ENCODE measurements at places on chromosomes 2 and 18. TPM values are rescaled to one million over a fixed set of nuclear protein-coding genes. Genes with fewer than 3 reads are reported as not detected.

Gene TBR1
- total RNA-seq = 0.09 TPM

Gene COL6A3
- not detected for total RNA-seq

Gene ANKRD53
- 2.2 TPM for total RNA-seq

Gene TWIST2
- 1.2 TPM for total RNA-seq

Gene CSRNP3
- total RNA-seq = not detected

Gene PKP4
- 55.1 TPM for total RNA-seq

Gene C2orf76
- total RNA-seq = 12.1 TPM

GRCh38 chr2:33009249-33009648 is 62.5 kb downstream of the LTBP1 start:
- DNase-seq = no peak

- DNase-seq = no peak
Measured at GRCh38 chr2:2590841-2591541, 259.9 kb upstream of the MYT1L start.

DNA sequence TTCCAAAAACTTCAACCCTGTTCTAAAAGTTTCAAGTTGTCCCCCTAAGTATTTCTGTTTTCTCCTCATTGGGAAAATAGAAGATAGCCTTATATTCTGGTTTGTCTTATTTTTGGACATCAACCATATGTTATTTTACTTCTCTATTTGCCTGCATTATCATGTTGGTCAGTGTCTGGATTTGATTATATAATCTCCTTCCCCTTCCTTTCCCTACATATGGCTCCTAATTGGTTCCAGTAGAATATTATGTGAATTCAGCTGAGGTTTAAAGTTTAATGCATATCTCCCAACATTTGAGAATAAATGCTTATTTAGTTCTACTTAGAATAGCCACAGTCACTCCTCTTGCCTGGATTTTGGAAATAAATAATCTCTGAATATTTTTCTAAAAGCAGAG is 66.9 kb downstream of the OXER1 start:
- DNase-seq = no peak

DNA sequence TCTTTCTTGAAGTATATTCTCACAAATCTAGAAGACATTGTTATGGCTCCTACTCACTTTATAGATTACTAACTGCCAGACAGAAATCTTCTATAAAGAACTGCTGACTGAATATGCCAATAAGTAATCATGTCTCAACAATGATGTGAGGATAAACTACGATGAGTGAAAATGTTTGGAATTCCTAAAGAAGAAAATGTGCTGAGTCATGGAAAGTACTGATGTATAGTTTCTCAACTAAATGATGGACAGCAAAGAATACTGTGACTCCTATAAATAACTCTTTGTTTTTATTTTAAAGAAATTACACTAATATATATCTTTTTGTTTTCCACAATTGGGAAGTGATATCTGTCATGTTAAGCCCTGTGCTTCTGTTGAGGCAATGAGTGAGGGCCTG is 232.9 kb downstream of the LNPK start:
- DNase-seq = no peak

- no peak for DNase-seq
Measured at GRCh38 chr2:200590090-200590489, 4.3 kb downstream of the AOX1 start.

GRCh38 chr2:31937741-31938140 is 73.1 kb downstream of the MEMO1 start:
- no peak for DNase-seq

DNA sequence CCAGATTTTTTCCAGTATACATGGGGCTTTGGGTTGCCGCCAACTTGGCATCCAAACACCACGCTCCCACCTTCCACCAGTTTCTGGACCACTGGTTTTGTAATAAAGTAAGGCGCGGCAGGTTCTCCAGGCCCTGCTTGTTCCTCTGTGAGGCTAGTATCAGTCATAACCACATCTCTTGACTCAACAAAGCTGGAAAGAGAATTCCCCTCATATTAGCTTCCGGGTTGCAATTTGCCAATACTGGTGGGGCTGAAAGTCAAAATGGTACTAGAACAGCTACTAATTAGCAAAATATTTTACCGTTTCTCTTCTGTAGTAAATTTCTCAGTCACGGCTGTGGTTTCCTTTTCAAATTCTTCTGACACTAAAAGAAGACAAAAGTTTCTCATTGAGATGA is 25.0 kb downstream of the TTN start:
- no peak for DNase-seq

DNA sequence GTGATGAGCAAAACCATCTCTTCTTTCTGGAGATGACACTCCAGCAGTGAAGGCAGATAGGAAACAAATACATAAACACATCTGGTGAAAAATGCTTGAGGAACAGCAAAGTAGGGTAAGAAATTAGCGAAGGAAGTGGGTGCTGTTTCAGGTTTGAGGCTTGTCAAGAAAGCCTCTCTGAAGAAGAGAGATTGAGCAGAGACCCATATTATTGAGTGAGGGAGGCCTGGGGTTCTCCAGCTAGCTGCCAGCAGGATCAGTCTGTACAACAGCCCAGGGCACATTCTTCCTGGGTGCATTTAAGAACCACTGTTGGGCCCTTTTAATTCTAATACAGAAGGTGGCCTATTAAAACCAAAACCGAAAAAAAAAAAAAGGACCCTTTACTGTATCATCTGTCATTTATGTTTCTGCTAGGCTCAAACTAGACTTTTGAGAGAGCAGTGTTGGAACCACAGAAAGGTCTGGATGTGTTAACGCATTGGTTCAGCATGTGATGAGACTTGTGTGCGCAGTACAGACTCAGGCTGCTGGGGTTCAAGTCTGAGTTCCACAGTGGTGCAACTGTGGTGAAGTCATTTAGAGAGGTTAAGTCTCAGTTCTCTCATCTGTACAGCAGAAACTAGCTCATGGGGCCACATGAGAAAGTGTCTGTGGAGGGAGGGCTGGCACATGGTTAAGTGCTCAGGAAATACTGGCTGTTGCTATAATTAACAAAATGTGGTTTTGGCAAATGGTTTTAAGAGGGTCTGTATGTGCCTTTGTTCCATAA is 28.9 kb downstream of the MGAT5 start:
- DNase-seq = no peak

- no peak for DNase-seq
Measured at GRCh38 chr2:99184811-99185210, 3.8 kb downstream of the MRPL30 start.

- peak; percentile 9 for DNase-seq
Measured at GRCh38 chr2:179818546-179818945, 42.9 kb downstream of the ZNF385B start.

GRCh38 chr2:232502511-232502910 is 14.9 kb upstream of the ECEL1 start:
- DNase-seq = no peak

DNA sequence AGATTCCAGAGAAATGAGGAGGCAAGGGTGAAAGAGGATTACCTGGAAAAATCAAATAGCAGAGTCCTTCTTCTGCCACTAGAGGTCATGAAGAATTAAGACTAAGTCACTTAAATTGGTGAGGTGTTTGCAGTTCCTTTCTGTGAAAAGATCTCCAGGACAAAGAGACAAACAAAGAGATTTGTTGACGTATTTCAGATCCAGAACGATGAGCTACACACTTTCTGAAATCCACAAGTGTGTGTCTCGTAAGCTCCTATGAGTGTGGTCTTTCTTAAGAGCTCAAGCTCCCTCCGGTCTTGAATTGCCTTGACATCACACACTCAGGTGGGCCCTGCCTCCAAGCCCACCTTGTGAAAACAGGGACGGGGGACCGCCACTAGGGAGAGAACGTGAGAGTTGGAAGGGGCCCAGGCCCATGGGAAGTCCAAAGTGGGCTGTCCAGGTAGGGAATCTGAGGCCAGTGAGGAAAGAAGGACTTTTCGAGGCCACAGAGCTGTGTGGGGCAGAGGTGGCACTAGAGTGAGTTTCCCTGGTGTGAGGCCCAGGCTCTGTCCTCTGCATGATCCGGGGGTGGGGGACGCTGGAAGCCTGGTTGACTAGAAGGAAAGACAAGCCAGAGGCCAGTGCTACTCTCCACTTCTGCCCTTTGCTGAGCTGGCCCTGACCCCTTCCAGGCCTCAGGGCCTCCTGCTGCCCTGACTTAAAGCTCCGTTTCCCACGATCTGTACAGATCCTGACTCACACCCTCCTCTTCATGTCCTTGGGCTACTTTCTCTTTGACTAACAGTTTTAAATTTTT is 168.1 kb upstream of the NCK2 start:
- peak; percentile 20 for DNase-seq

DNA sequence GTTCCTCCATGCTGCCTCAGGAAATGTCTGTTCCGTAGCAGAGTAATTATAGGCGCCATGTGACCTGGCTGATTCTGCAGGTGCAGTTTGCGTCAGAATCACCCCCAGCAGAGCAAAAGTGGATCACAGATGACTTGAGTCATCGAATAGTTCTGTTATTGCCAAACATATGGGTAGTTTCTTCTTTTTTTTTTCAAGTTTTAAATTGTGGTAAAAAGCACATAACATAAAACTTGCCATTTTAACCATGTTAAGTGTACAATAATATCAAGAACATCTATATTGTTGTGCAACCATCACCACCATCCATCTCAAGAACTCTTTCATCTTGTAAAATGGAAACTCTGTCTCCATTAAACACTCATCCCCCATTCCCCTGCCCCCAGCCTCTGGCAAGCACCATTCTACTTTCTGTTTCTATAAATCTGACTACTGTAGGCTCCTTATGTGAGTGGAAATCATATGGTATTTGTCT is 177.7 kb upstream of the TWIST2 start:
- DNase-seq = no peak

DNA sequence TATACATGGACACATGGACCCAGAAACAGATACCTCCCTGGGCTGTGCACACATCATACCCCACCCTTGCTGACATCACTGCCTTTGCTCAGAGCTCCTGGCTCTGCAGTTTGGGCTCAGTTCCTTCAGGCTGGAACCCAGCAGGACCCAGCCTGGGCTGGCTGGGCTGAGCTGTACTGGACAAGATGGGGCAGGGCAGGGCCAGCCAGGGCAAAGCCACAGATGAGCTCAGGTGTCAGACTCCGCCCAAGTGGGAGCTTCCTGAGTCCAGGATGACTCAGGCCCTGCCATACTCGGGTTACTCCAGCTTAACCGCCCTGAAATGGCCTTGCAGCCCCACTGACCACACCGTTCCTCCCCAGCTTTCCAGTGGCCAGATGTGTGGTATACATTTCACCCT is 284.9 kb downstream of the OSR1 start:
- no peak for DNase-seq

DNA sequence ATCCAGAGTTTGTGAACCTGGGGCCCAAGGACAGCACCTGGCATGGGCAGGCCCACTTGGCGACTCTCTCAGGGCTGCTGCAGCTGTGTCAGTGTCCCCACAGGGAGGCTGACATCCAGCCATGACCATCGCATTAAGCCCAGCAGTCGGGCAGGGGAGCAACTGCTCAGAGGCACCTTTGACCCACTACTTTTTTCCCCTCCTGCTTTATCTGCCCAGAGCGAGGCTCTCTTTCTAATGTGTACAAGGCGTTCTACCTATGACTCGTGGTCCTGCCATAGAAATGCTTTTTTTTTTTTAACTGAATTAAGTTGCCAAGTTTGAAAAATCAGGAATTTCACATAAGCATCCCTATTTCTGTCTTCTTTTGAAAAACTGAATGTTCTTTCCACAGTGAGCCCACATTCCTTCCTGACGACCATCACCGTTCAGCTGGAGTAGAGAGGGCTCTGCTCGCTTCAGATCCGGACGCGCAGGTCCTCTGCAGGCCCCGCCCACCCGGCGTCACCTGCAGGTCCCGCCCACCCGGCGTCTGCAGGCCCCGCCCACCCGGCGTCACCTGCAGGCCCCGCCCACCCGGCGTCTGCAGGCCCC is 403 bp upstream of the CLUL1 start:
- no peak for DNase-seq

DNA sequence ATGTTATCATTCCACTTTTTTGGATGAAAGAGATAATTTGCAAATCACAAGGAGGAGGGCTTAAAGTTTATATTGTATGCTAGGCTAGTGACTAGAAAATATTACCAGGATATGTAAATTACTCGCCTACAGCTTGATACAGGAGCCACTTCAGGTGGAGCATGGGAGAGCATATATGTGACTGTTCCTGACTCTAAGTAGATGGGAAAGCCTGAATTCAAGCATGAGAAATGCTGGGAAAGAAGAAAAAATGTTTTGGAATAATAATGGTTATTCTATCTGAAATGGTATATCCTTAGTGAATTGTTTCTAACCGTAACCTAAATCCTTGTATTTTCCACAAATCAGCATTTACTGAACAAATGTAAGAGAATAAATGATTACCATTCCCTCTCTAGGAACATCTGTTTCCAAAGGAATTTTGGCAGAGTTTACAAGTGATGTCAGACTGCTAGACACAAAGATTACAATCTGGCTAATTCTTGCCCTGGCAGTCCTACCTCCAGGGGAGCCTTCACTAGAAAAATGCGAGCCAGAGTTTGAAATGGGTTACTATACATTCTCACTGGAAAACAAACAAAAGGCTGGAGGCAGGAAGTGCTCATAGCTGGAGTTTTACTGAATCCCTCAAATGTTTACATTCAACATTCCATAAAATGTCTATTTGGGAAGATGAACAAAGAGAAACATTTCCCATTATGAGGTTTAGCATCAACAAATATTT is 129.4 kb upstream of the MAPRE2 start:
- peak; percentile 51 for DNase-seq
